ENCODE measurements at places on chromosomes 5 and 9.

DNA sequence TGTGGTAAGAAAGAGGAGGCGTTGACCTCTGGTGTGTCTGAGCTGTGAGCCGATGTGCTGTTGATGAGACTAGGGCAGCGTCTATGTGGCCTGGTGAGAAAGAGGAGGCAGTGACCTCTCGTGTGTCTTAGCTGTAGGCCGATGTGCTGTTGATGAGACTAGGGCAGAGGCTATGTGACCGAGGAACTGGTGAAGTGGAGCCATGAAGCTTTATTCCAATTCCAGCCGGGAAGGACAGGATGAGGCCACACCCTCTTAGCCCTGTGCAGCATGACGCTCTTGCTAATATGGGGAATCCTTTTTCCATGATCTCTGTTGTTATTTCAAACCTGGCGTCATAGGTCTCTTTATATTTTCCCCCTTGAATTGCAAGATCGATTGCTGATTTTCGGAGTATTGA lies 172.4 kb downstream of the GOLPH3 start:
- DNase-seq = no peak

GRCh38 chr5:54835647-54836046 lies 149.7 kb downstream of the ESM1 start:
- DNase-seq = no peak

- DNase-seq = no peak
These were observed 3.1 kb downstream of the EGFL7 start for GRCh38 chr9:136665704-136666371.

DNA sequence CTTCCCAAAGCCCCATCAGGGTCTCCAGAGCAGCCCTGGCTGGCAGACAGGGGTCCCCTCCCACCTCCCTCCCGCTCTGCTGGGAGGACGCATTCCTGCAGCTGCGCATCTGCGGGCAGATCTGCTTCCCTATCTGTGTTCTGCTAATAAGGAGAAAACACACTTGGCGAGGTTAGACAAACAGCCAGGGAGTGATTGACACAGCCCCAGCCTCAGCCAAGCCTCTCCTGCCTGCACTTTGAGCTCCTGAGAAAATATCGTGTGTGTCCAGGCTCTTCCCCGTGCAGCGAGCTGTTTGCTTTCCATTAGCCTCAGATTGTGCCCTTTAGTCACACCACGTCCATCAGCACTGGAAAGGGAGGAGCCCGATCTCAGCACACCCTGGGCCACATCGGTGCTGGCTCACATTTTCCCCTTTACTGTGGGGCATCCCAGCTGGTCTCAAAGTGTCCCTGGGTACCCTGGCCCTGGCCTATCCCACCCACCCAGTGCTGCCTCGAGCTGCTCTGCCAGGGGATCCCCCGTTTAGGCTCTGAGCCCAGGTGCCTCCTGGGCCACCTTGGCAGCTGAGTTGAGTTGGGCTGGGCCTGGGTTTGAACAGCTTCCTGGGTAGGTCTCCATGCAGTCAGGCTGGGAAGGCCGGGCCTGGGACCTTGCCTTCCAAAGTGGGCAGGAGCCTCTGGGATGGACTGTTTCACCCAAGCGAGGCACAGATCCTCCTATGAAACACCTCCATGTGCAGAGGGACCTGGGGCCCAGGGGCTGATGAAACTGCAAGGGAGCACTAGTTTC lies 61.1 kb downstream of the BARX1 start:
- no peak for DNase-seq

- DNase-seq = no peak
These were observed 84.9 kb downstream of the SLCO4C1 start for GRCh38 chr5:102211165-102211564.

GRCh38 chr5:9395706-9396105 lies 150.2 kb downstream of the SEMA5A start:
- DNase-seq = no peak

DNA sequence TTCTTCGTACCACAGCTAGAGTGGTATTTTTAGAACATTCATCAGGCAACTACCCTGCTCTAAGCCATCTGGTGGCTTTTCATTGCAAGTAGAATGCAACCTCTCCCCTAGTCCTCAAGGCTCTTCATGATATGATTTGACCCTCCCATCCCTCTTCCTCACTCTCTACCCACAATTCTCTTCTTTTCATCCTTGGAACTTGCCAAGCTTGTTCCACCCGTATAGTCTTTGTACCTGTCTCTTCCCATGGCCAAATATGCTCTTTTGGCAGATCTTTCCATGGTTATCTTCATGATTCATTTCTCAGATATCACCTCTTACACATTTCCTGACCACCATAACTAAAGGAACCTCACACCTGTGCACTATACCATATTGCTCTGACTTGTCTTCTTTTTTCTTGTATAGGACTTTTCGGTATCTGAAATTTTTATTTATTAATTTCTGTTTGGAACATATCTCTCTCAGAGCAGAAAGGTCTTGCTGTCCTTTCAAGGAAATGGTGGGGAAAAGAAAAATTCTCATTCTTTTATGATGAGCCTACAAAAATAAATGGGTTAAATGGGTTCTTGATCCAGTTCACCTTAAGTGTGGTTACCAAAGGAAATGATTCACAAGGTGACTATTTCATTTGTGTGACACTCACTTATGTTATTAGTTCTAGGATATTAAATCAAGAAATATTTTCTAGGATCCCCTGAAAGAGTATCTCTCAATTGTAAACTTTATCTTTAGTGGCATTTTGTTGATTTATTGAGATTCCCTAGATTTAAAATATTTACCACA lies 3.7 kb upstream of the CD274 start:
- no peak for DNase-seq

- DNase-seq = no peak
These were observed 310.8 kb upstream of the DMRT1 start for GRCh38 chr9:530681-531080.

GRCh38 chr5:127425868-127426267 lies 91.6 kb upstream of the PRRC1 start:
- DNase-seq = no peak

GRCh38 chr9:107373809-107374208 lies 90.7 kb downstream of the RAD23B start:
- DNase-seq = no peak

DNA sequence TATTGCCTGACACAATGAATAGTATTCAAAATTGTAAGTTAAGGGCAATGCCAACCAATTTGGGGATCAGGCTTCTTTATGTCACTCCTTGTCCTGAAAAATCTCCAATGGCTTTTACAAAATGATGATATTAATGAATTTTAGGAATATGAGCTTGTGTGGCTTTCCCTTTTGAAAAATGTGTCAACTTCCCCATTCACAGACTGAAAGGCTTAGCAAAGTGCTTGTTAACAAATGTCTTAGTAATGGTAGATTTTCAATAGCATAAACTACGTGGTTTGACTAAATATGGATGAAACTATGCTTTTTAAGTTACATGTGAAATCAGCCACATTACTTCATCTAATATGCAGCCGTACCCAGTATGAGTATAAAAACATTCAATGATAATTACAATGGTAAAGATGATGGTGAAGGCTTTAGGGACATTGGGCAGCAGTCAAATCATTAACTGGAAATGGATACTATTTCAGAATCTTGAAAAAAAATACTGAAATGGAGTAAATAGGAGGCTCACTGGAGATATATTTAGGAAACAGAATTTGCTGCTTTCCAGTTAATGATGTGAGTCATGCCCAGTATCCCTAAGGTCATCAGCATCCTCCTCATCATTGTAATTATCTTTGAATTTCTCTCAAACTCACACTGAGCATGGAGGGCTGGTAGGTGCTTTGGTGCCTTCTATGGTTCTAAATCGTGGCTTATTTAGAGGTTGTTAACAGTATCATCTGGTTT lies 113.3 kb upstream of the ZNF608 start:
- DNase-seq = no peak

DNA sequence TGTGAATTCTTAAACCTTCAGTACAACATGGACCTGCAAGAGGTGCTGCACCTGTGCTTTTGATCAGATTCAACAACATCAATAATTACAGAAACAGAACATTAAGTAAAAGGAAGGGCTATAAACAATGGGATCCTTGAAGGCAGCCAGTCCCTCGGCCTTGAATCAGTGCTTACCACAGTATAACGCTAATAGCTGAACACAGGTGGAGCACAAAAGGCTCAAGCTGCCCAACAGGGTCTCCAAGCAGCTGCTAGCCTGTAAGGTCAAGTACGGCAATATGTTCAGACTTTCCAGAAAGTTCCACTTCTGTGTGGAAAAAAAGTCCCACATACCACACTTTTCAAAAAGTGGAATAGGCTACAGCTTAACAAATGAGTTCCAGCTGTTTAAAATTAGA lies 61.9 kb upstream of the ITGA1 start:
- no peak for DNase-seq

DNA sequence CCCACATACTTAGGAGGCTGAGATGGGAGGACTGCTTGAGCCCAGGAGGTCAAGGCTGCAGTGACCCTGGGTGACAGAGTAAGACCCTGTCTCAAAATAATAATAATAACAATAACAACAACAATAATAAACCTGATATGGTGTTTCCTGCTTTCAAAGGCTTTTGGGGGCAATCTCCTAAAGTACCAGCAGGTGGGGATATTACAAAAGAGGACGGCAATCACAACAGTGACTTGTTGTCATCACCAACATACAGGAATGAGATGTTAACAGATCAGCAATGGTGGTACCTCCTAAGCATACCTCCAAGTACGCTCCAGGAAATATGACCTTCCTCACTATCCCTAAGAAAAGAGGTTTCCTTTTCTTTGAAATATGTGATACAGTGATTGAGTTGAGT lies 91.1 kb upstream of the RNF180 start:
- DNase-seq = no peak

- no peak for DNase-seq
These were observed 15.2 kb upstream of the SLC36A1 start for GRCh38 chr5:151432210-151432609.

DNA sequence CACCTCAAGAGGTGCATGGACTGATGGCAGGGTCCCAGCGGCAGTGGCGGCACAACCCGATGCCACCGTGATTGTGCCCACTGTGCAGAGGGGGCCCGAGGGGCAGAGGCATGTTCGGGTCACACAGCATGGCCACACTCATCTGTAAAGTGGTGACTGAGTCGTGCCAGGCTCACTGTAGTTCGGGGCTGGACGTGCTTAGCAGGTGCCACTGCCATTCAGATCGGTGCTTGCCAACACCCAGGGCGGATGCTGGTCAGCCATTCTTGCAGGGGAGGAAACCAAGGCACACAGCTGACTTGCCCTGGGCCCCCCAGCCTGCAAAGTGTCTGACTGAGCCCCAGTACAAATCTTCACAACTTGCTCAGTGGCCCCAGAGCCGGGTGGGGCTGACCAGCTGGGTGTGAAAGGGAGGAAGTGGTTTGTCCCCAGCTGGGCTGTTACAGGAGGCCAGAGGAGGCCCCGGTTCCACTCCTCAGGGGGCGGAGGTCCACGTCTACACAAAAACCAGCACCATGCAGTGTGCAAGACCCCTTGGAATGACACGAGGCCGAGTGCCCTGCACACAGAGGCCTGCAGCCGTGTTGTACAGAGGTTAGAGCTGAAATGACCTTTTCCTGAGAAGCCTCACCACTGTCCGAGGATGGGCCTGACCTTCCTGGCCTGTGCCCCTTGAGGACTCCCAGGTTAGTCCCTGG lies 17.9 kb downstream of the FGD3 start:
- no peak for DNase-seq

GRCh38 chr9:30505311-30505710 lies 1879.1 kb upstream of the ACO1 start:
- DNase-seq = no peak

DNA sequence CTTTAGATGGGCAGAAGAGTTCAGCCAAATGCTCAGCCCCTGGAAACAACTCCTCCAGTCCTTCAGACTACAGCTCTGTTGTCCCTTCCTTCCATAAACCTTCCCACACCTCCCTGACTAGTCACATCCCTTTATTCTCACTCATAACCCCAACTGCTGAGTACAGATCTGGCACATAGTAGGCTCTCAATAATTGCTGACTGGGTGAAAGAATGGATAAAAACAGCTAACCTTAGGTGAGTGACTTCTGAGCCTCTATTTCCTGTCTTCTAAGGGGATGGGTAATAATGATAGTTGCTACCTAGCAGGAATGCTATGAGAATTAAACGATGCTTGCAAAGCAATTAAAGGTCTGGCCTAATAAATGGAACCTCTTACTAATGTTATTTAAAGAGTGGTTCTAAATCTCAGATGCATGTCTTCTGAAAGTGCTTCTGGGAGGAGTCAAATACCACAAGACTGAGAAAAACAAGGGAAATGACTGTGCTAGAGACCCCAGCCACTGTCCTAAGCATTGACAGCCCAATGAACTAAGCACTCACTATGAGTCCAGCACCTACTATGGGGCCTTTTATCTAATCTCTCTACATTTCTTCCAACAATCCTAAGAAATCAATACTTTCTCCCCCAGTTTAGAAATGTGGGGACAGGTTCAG lies 2.5 kb upstream of the NR6A1 start:
- DNase-seq = no peak

DNA sequence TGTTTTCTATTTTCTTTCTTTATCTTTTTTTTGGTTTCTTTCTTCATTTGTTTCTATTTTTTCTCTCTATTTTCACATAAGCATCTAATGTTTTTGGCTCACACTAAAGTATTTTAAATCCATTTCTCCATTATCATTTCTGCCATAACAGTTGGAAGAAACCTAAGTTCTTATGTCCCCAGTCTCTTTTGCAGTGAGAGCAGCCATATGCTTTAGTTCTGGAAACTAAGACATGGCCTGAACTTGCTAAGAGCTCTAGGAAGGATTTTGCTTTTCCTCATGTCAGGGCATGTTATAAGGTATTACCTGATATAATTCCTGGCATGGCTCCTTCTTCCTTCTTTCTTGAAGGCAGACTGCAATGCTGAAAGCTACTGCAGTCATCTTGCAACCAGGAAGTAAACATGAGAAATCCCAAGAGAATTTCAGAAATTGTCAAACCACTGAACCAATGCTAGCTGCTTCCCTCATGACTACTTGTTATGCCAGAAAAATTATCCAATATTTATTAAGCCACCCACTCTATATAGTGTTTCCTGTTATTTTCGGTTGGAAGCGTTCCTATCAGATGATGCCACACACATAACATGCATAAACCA lies 171.1 kb downstream of the TAF11L14 start:
- DNase-seq = no peak

DNA sequence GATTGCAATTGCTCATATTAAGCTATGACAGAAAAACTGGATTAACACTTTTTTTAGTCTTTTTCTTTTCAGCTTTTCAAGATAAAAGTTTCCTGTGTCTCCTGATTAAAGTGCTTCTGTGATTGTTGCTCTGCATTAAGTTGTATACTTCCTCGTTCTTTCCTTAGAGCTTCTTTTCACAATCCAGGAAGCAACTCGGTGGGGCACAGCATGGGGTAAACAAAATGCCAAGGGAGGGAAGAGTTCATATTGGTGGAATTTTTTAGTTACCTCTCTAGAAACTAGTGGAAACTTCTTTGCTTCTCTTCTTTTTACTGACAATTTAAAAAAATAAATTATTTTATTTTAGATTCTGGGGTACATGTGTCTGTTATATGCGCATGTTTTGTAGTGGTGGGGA lies 37.8 kb upstream of the ARRDC3 start:
- no peak for DNase-seq

GRCh38 chr5:107874795-107875194 lies 204.1 kb upstream of the EFNA5 start:
- no peak for DNase-seq

GRCh38 chr5:116402235-116402634 lies 172.4 kb downstream of the SEMA6A start:
- DNase-seq = no peak

GRCh38 chr9:134892820-134893420 lies 12.3 kb downstream of the FCN2 start:
- DNase-seq = no peak
